ENCODE measurements at places on chromosomes 11 and 22.

DNA sequence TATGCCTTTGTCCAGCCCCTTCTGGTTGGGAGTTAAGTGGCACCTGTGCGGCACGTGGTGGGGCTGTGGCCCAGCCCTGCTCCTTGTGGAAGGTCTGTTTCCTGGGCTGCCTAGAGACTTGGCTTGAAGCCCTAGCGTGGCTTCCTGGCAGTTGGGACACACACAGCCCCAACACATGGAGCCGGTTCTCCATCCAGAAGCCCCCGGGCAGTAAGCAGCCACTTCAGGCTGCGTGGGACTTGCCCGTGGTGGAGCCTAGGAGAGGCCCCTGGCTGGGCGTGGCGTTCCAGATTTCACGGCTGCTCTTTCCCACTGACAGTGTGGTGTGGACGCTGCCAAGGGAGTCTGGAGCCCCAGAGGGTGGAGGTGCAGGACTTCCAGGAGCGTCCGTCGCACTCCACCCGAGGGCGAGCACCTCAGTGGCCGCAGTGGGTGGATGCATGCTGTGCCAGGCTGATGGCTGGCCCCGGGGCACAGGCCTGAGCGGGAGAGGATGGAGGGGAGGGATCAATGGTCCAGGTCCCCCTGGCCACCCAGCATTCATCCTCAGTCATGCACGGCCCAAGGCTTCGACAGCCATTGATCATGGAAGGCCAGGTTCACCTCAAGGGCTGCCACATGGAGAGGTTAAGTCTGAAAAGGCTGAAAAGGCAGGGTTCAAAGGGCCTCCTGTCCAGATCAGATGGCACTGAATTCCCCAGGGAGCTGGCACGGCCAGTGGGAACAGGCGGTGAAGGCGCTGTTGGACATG is 9.3 kb downstream of the CCND1 start:
- DNase-seq = peak; percentile 46

- no peak for DNase-seq
Observed at GRCh38 chr11:116500947-116501602, 271.7 kb downstream of the BUD13 start.

GRCh38 chr11:112303616-112304015 is 43.0 kb upstream of the PLET1 start:
- no peak for DNase-seq

DNA sequence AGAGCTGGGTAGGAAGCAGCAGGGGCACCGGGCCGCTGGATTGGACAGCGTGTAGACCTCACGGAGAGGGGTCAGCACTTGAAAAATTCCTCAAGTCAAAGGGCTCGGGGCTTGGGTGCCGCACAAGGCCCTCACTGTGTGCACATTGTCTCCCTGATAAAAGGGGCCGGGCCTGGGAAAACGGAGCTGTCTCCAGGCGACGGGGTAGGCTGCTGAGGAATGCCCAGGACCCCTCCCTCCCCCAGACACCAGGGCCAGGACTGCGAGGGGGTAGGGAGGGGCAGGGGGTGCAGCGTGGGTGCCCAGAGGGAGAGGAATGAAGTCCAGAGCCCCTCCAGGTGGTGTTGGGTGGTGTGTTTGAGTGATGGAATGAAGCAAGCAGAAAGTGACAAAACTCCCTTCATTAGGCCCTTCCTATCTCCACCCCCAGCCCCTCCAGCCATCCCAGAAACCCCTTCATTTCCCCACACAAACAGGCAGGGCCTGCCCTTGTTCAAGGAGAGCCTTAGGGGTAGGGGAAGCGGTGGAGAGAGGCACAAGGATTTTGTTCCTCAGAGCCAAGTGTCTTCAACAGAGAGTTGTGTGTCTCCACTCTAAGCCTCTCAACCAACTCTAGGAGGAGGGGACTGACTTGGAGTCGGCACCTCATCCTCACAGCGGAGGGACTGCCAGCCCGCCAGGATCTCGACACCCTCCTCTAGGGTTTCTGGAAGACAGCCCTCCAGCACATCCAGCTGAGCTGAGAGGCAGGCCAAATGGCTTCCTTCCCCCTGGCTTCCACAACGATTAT is 63.9 kb downstream of the SYN3 start:
- no peak for DNase-seq

GRCh38 chr11:19602406-19602805 is 110.2 kb upstream of the NAV2 start:
- DNase-seq = peak; percentile 10

- no peak for DNase-seq
Observed at GRCh38 chr11:114239753-114240161, 56.4 kb upstream of the NNMT start.

DNA sequence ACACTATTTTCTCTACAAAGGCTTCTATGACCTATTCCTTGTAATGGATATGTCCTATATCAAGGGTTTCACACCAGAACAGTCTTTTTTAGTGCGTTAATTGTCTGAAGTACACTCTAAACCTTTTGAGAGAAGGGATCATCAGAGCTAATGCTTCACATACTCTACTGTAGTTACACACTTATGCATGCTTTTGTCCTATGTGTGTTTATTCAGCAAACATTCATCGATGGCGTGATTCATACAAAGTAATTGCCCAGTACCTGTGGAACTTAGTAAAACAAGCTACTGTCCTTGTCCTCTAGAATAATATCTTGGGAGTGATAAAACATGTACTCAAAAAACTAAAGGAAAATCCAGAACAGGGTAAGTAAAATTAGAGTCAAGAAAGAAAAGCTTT is 139.2 kb downstream of the GUCY1A2 start:
- no peak for DNase-seq

DNA sequence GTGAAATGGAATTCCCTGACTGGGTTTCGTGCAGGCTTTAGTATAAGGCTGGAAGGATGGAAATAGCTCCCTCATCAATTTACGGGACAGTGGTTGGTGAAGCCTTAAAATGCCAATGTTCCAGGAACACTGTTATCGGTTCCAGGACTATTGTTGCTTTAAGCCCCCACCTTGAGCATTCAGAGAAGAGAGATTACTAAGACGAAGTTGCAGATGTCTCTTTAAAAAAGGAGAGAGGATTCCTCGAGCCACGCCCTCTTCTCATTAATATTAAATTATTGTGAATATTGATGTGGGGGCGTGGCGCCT is 195 bp upstream of the CREB3L1 start:
- DNase-seq = no peak

Data from AG10803 (cell line).